ENCODE measurements at places on chromosomes 2 and 18.

- no peak for DNase-seq
These were observed 249.3 kb downstream of the ZNF521 start for GRCh38 chr18:25102662-25103061.

DNA sequence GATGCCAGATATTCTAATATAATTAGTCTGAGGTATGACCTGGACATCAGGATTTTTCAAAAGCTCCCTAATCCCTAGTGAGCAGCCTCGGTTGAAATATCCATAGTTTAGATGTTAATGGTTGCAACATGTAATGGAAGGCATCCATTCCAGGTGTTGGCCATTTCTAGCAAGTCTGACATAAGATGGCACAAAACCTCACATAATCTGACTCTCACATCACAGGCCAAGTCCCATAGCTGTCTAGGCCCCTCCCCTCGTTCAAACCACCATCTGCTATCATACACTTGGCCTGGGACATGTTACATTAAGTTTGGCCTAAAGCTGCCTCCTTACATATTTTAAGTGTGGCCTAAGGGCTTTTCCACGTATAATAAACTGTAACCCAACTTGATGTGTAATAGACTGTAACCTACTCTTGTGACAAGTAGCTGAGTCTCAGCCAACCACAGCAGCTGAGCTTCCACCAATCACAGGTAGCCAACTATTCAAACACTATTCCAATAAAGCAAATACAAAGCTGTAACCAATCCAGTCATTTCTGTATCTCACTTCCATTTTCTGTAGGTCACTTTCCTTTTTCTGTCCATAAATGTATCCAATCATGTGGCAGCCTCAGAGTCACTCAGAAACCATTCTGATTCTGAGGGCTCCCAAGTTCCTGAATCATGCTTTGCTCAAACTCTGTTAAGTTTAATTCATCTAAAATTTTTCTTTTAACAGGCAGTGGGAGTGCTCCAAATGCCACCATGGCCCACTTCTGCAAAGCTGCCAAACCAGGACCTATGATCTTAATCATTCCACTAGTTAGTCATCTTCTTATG is 59.4 kb downstream of the ADD2 start:
- no peak for DNase-seq

DNA sequence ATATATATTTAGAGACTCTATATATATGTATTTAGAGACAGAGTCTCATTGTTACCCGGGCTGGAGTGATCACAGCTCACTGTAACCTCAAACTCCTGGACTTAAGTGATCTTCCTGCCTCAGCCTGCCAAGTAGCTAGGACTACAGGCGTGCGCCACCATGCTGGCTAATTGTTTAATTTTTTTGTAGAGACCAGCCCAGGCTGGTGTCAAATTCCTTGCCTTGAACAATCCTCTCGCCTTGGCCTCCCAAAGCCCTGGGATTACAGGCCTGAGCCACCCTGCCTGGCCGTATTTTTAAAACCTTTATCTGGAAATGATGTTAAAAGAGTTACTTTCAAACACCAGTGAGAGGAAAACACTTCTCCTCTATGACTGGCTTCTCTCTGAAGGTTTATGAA is 30.9 kb upstream of the PGAP1 start:
- DNase-seq, result no peak

DNA sequence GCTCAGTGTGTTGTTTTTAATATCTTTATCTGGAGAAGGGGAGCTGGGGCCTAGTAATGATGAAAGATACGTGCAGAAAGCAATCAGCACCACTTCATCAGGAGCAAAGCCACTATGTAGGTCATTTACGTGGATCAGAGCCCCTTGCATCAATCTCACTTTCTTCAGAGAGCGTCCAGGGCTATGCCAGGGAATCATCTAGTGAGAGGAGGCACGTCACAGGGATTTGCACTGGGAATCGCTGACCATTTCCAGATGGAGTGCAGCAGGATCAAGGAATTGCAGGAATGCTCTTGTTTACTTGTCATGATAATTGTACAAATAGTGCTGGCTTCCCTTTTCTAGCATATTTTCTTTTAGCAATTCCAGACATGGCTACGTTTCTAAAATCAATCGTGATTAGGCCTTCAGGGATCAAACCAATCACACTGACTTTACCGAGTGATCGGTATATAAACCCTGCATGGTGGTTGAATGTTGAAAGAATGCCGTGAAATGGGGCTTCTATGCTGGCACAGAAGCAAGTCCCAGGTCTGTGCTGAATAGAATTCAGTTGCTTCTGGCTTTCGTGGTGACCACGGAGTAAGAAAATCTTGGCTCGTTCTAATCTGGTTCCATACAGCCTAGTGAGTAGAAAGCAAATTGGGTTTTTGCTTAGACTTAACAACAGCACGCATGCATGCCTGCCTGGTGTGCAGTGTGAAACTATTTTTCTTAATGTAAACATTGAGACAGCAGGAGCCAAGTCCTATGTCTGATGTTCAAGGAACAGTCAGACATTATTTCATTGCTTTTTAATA is 122.8 kb downstream of the TMEM200C start:
- DNase-seq, result no peak

DNA sequence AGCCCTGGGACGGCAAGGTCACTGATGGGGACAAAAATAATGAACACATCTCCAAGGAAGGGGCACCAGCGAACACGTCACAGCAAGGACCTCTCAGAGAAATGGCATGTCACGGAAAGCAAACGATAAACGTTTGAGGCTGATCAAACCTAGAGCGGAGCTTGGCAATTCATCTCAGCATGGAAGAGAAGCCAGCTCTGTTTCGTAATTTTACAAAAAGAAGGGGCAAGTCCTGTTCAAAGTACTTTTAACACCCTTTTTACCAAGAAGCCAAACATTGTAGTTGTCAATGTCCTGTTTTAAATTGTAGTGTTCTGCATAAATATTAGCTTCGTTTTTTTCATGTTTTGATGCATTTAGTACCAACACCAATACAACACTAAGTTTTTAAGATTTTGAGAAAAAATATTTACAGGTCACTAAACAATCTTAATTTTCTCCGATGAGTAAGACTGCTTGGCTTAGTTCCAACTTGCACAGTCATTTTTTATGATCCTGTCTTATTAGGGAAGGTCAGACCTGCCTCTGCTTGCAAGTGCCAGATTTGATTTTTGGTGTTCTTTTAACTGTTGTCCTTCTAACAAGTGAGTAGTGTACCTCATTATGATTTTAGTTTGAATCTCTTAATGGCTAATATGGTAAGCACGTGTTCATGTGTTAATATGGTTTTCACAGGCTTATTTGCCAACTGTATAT is 818.5 kb upstream of the SALL3 start:
- no peak for DNase-seq

GRCh38 chr2:134361648-134362047 is 107.8 kb downstream of the MGAT5 start:
- DNase-seq, result no peak

DNA sequence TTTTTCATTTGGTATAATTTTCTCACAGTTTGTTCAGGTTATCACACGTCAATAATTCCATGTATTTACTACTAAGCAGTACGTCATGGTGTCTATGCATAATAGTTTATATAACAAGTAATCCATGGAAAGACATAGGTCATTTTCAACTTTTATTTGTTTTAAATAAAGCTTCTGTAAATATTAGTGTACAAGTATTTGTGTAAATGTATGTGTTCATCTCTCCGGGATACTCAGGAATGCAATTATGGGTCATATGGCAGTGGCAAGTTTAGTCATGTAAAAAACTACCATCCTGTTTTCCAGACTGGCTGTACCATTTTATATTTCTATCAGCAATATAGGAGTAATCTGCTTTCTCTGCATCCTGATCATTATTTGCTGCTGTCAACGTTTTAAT is 231.1 kb upstream of the ZNF804A start:
- DNase-seq, result no peak

DNA sequence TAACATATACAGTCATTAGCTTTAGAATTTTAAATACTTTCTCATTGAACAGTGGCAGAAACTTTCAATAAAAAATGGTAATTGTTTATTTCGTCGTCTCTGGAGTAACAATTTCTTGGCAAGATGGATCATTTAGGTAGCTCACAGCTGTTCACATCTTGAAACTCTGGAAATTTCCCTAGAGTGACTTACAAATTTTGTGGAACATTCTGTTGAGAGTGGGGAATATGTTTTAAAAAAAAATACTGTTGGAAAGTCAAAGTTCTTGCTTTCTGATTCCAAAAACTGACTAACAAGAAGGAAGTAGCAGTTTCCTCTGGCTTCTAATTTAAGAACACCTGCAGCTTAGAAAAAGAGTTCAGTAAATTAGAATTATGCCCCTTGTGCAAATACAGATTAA is 11.2 kb upstream of the CALCRL start:
- no peak for DNase-seq

DNA sequence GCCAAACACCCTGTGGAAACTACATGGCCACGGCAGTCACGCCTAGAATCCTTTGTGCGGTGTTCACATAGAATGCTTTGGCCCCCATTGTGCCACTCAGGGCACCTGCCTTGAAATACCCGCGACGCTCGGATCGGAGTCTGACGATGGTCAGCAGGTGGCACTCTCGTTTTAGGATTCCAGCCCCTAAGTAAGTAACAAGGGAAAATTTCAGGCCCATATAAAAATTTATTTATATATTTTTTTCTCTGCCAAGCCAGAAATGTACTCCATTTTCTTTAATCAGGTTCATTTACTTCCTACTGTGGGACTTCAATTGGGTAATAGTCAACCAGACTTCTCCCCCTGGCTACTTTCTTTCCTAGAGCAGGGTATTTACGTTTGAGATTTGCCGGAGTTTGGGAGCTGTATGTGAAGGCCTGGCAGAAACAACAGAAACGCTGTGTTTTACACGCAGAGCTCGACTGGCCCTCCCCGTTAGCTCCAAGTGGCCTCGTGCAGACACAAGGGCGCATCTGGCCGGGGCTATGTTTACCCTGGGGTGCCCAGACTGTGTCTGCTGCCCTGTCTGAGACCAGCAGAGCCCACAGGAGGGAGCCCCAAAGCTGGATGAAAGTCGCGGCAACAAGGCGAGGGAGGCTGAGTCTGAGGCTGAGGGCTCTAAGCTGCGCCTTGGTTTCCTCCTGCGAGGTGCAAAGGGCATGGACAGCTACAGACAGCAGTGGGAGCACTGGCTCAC is 41.6 kb downstream of the LRRC30 start:
- no peak for DNase-seq

GRCh38 chr2:88187927-88188326 is 17.8 kb downstream of the THNSL2 start:
- DNase-seq, result no peak

GRCh38 chr2:230129343-230129742 is 60.6 kb upstream of the SLC16A14 start:
- no peak for DNase-seq

GRCh38 chr2:27461118-27461517 is 18.9 kb downstream of the KRTCAP3 start:
- DNase-seq, result no peak

GRCh38 chr2:8514796-8515758 is 166.8 kb upstream of the ID2 start:
- DNase-seq, result peak; percentile 50

- no peak for DNase-seq
These were observed 66.0 kb upstream of the DSEL start for GRCh38 chr18:67582488-67582887.

GRCh38 chr2:88351249-88351601 is 101.3 kb downstream of the FOXI3 start:
- DNase-seq, result no peak

- no peak for DNase-seq
These were observed 158.9 kb downstream of the PRPF40A start for GRCh38 chr2:152558158-152558984.

GRCh38 chr2:170973492-170974303 is 44.6 kb downstream of the GORASP2 start:
- peak; percentile 82 for DNase-seq

GRCh38 chr2:102770506-102770905 is 8.7 kb downstream of the TMEM182 start:
- DNase-seq, result no peak

DNA sequence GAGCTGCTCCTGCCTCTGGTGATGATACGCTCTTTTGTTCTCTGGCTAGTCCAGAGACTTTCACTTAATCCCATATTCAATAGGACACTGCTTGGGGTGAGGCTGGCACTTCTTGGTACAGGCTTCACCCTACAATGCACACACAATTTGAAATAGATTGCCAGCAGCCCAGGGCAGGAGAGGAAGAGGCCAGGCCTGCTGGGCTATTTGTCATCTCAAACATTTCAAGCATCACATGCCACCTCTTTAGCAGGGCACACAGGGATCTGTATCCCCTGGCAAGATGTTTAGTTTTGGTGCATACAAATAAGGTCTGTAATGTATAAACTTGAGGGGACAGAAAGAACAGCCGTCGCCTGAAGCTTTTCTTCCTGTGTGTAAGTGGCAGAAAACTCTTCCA is 120.4 kb downstream of the CHST9 start:
- DNase-seq, result no peak

Measured in T-helper 9 cell (primary cell).